Activated T-cell treated with anti-CD3 and anti-CD28 coated beads for 24 hours (primary cell): ENCODE measurements at places on chromosomes 1 and 21.

GRCh38 chr1:204464187-204464631, 30.4 kb downstream of the PIK3C2B start:
- no peak for DNase-seq

DNA sequence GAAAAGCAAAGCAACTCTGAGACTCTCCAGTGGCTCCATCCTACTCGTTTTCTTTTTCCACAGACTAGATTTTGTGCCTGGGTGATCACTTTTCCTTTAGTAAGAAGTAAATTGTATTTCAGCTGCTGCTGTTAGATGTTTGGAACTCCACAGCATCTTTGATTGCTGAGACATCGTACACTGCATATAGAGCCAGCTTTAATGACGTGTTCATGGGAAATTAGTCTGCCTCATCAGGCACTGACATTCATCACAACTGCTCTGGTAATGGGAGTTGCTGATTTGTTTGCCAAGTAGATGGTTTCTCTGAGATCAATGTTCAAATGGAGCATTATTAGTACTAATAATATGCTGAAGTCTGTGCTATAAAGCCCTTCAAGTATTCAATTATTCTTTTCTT, 573.8 kb upstream of the NR5A2 start:
- no peak for DNase-seq

GRCh38 chr1:24294716-24295371, 24.3 kb upstream of the GRHL3 start:
- no peak for DNase-seq

- no peak for DNase-seq
Observed at GRCh38 chr21:35265170-35265877, 216.2 kb upstream of the RUNX1 start.

- DNase-seq, result no peak
Observed at GRCh38 chr1:190975827-190976226, 498.2 kb upstream of the BRINP3 start.

DNA sequence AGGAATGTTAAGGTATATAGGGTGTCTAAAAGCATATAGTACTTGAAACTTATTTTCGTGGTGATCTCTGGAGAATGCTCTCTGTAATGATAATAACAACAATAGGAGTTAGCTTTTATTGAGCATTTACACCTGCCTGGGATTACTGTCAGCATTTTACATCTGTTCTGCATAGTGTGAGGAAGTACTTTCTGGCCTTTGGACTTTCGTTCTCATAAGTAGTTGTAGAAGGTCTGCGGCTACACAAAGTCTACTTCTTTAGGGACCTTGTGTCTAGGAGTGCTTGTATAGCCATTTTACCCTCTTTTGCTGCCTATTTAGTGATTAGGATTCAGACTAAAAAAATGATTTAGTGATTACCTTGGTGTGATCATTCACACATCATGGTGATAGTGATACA, 103.6 kb upstream of the GPR52 start:
- DNase-seq, result no peak

DNA sequence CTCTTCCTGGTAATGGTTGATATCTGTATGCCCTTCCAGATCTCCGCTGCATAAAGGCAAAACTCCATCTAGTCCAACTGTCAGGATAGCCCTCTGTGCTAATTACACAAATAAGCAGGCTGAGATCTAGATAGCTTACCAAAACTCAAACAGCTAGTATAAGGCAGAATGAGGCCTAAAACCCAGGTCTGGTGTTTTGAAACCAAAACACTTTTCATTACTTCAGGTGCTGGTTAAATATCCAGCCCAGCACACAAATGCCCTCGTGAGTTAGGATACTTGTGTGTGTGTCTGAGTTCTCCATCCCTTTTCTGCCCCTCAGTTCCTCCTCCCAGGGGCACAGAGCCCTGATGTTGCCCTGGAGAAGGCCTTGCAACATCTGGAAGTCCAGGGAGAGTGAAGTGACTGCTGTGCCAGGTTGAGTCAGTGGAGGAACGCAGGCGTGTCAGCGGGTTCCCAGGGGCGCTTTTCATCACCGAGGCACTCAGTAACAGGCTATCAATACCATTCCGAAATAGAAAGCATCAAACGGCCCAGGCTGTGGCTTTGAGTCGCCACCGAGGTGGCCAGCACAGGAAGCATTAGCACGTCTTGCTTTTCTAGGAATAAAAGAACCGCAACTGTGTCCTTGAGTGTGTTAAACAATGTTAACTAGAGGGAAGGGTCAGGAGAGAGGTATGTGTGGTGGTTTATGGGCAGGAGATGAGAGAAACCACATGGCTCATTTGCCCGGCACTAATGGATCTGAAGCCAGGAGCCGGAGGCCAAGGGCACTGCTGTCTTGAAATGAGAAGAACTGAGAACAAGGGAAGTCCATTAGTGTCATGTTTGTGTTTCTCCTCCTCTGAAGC, 90.7 kb upstream of the WLS start:
- DNase-seq, result no peak

DNA sequence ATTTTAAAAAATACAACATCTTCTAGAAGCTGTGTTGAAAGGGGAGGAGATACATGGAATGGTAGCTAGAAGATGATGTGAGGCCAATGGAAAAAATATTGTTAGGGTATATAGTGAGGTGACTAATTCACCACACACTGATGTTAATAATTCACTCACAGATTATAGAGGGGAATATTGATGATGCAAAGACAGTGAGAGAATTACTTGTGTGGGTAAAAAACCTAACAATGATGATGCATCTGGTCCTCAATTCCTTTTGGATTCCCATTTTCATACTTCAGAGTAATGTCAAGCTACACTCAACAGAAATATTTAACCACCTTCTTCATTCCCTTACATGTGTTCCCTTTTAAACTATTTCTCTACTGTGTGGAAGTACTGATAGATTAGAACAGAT, 169.5 kb upstream of the DPYD start:
- no peak for DNase-seq

- no peak for DNase-seq
Observed at GRCh38 chr1:3029481-3029961, 8.3 kb downstream of the ACTRT2 start.

DNA sequence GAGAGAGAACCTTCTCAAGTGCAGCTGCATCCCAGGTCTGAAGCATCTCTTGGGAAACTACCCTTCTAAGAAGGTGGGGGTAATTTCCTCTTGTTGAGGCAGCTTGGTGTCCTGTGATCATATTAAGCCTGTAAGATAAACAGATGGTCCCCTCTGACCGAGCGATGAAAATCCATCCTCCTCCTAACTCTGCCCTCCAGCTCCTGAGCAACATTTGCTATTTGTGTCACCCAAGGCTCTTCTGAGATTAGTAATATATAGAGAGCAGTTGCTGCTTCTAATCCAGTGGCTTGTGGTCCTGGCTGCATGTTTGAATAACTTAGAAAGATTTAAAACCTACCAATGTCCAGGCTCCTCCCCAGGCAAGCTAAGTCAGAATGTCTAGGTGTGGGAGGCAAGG, 123.7 kb downstream of the DISC1 start:
- no peak for DNase-seq

GRCh38 chr1:247530785-247531184, 5.5 kb downstream of the OR2C3 start:
- DNase-seq, result no peak

- DNase-seq, result no peak
Observed at GRCh38 chr1:59541891-59542290, 245.0 kb downstream of the FGGY start.

DNA sequence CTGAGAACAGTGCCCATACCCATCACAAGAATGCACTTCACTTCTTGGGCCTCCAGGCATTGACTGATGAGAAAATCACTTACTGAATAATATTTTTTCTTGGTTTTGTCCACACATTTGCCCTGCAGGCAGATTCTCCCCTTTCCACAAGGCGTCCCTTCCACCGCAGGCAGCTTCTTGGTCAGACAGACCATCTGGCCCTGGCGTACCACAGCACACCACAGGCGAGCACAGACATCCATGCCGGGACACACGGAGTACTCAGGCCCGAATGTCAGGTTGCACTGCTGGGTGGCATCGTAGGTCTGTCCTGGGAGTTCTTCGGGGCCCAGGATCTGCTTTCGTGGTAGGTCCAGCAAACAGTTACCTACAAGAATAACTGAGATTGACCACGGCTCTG, 32.5 kb downstream of the ADAMTS5 start:
- DNase-seq, result no peak

DNA sequence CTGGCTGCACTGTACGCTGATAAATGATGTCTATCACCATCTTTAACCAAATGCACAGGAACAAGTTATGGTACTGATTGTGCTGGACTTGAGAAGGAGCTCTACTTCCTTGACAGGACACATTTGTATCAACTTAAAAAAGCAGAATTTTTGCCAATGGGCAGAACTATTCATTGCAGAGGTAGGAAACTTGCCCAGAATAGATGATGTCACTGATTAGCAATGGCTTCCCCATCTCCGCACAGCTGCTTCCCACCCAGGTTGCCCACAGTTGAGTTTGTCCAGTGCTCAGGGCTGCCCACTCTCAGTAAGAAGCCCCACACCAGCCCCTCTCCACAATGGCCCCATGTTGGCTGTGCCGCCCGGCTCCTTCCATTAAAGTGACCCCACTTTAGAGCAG, 33.4 kb downstream of the CAPN2 start:
- DNase-seq, result no peak

GRCh38 chr1:64624218-64624713, 120.6 kb upstream of the RAVER2 start:
- no peak for DNase-seq

- DNase-seq, result no peak
Observed at GRCh38 chr1:197093226-197093885, 26.3 kb upstream of the F13B start.

DNA sequence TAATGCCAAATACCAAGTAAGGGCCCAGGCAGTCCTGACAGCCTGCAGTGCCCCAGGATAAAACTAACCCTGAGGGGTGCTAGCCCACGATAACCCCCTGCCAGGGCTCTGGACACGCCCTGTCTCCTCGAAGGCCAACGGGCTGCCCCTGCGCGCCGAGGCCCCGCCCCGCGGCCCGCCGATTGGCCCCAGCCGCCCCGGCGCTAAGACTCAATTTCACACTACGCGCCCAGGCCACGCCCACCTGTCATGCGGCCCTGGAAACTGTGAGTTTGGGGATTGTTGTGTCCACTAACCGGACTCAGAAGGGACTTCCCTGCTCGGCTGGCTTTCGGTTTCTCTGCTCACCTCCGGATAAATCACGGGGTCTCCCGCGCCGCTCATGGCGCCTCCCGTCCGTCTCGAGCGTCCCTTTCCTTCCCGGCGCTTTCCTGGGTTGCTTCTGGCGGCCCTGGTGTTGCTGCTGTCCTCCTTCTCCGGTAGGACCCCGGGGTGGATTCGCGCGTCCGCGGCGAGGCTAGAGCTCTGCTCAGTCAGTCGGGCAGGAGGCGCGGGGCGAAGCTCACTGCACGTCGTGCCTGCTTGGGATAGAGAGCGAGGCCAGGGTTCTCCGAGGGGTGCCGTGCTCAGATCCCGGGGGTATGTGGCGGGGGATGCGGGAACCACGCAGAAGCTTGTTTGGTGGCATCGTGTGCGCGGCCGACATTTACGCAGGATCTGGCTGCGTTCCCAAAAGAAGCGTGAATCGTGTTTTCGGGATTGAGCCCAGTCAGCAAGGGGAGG, at the start of gene CR1L:
Gene CR1L (plus strand): TSS at position 282 of the 783 bp plus-strand sequence. CDS start 101 bp downstream, at position 383.
- DNase-seq, result peak; percentile 60

DNA sequence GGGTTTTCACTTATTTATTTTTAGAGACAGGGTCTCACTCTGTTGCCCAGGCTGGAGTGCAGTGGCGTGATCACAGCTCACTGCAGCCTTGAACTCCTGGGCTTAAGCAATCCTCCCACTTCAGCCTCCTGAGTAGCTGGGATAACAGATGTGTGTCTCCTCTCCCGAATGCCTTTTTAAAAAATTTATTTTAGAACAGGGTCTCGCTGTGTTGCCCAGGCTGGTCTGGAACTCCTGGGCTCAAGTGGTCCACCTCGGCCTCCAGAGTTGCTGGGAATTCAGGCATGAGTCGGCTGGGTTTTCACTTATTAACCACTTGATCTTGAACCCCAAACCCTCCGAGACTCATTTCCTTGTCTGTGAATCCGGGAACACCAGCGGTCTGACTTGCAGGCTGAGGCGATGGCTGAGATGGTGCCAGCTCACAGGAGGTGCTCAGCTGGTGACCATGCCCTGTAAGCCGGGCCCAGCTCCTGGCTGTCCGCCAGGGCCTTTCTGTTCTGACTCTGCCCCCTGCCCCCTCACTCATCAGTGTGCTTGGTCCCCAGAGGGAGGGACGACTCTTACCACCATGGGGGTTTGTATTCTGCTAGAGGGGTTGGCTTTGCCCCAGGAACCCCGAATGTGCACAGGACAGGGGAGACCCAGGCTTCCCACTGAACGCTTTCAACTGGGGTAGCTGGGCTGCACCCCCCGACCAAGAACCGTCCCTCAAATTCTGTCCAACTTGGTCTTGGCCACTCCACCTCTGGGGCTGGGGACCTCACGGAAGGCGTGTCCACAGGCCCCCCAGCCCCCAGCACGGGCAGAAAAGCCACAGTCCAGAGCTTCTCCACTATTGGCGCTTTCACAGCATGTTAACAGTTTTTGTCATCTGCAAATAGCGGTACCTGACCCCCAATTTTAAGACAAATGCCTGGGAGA, 22.5 kb downstream of the MMEL1 start:
- DNase-seq, result no peak

- DNase-seq, result no peak
Observed at GRCh38 chr21:37297364-37297763, 30.2 kb upstream of the VPS26C start.

DNA sequence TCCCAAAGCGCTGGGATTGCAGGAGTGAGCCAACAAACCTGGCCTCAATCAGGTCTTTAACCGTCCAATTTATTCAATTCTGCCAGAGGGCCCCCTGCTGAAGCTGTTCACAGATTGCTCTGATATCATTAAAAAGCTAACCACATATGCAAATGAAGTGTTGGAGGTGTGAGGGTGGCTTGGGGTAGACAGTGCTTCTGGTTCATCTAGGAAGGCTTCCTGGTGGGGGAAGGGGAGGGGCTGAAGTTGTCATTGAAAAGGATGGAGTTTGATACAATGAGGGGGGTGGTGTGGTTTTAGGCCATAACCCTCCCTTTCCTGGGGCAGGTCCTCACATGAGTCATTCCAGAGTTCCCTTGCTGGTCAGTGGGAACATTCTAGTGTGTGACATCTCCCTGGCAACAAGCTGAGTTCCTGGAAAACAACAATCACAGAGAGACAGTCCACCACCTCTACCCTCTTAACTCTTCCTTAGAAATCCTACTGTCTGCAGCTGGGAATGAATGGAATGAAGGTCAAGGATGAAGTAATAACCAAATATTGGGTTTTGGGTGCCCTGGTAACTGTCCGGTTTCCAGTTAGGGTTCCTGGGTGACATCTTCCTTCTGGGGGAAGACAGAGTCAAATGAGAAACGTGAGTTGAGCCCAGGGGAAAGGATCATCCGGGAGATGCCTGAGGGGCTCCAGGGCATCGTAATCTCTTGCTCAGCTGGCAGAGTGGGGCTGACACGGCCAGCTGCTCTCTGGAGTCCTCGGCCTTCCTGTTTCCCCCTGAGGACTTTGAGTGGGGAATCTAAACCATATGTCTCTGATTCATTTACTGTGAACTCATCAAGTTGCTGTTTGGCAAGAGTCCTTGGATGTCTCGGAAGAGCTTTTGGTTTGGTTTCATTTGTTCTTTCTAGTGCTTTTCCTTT, 32.2 kb downstream of the BATF3 start:
- no peak for DNase-seq
